ENCODE measurements at places on chromosomes 6 and 20.

GRCh38 chr20:62642666-62643520 lies 590 bp downstream of the SLCO4A1 start:
- DNase-seq, result no peak

- no peak for DNase-seq
Observed at GRCh38 chr6:122749451-122750050, 30.0 kb upstream of the FABP7 start.

DNA sequence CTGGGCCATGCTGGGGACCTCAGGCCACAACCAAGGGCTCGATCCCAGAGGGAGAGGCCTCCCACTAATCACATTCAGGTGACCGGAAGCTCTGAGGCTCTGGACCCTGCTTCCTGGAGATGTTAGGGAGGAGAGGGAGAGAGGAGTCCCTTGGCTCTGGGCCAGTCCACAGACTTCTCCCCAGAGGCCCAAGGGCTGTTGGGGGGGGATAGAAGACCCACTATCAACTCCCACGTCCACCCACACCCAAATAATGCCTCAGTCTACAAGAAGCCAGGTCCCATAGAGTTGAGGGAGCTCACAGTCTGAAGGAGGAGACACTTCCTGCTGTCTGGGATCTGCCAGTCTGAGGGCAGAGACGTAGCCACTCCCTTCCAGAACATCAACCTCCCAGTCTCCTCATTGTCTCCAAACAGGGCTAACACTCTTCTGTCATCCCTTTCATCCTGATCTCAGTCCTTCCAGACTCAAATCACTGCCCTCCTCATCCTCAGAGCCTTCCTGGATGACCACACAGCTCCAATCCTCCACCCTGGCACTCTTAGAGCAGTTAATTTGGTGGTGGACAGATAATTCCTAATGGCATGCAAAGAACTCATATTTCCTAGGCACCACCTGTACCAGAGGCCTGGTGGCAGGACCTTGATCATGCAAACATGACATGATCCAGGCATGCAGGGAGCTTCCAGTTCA lies 69.9 kb downstream of the MRPL14 start:
- no peak for DNase-seq

DNA sequence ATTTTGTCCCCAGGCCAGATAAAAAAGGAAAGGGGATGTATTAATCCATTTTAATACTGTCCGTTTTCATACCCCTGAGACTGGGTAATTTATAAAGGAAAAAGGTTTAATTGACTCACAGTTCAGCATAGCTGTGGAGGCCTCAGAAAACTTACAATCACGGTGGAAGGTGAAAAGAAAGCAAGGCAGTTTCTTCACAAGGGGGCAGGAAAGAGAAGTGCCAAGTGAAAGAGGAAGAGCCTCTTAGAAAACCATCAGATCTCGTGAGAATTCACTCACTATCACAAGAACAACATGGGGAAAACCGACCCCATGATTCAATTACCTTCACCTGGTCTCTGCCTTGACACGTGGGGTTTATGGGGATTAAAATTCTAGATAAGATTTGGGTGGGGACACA lies 152.5 kb downstream of the IBTK start:
- DNase-seq, result no peak

- no peak for DNase-seq
Observed at GRCh38 chr20:12306107-12306506, 388.4 kb downstream of the BTBD3 start.

DNA sequence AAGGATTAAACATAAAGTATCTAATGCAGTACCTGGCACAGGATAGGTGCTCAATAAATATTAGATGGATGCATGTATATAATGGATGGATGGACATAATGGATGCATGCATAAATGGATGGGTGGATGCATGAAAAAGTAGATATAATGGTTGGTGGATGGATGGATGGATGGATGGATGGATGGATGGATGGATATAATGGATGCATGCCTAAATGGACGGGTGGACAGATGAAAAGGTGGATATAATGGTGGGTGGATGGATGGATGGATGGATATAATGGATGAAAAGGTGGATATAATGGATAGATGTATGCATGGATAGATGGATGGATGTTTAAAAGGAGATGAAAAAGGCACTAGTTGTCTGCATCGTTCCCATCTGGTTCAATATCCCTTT lies 26.0 kb downstream of the TFEB start:
- no peak for DNase-seq

All from endothelial cell (in vitro differentiated cells).